ENCODE measurements at places on chromosomes 5 and 9.

DNA sequence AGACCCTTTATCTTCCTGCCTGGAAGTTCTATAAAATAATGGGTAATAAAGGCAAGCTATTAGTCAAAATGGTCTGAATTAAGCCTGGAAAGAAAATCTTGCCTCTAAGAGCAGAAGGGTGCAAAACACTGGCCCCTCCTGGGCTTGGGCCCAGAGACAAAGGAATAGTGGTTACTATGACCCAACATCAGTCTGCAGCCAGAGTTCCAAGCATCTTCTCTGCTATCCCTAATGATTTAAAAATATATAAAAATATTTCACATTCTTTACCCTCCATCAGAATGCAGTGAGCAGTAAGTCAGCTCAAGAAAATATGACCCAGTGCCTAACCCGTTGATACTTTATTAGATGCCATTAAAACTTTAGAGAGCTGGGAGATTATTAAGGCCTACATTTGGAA, 14.7 kb downstream of the TNFAIP8 start:
- no peak for DNase-seq

GRCh38 chr9:89657765-89658164, 53.0 kb downstream of the GADD45G start:
- no peak for DNase-seq

GRCh38 chr5:160159991-160160792, 40.9 kb upstream of the PWWP2A start:
- no peak for DNase-seq

DNA sequence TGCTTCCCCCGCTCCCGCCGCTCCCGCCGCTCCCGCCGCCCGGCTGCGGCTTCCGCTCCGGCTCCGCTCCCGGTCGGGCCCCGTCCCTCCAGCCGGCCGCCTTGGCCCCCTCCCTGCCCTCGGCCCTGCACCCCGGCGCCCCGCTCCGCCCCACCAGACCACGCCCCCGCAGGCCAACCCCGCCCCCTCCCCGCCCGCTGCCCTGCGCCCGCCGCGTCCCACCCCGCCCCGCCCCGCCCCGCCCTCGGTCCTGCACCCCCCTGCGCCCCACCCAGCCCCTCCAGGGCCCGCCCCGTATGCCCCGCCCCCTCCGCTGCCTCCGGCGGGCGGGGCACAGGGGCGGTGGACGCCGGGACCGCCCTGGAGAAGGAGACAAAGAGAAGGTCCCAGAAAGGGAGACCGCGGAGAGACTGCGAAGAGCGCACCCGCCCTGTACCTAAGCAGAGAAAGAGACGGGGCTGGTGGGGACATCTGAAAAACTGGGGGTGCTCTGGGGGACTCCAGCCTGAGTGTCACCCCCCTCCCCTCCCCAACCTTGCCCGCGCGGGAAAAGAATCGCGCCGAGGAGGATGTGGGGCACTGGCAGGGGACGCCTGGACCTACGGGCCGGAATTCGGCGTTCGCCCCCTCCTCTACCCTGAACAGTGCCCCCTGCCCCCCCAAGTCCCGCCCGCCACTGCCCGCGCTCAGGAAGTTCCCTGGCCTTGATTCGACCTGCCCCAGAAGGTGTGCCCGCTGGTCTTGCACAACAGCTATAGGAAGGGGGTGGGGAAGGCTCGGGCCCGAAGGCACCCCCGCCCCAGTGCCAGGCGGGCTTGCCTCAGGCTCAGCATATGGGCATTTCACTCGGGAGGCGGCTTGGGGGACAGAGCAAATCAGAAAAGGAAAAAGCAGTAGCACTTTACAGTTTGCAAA, 42.8 kb upstream of the STXBP1 start:
- DNase-seq: peak; percentile 95
